AG04450 (cell line): ENCODE measurements at places on chromosomes 5 and 9.

DNA sequence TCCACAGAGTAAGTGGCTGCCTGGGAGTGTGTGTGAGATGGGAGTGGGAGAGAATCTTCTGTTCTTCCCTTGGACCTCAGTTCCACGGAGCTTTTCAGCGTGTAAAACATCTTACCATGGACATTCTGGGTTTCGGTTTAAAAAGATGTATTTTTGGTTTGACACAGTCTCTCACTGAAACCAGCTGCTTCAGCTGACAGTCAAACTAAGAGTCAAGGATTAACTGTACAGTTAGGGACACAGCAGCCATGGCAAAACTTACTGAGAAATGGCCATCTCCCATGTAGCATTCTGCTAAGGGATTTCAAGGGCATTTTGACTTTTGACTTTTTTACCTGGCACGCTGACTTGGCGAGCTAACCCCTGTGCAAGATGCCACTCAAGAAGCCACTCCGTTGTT lies 93.8 kb upstream of the IL12B start:
- no peak for DNase-seq

- no peak for DNase-seq
Observed at GRCh38 chr5:87185838-87186237, 81.8 kb upstream of the RASA1 start.

GRCh38 chr5:20348321-20348720 lies 360.3 kb upstream of the CDH18 start:
- no peak for DNase-seq

- peak; percentile 68 for DNase-seq
Observed at GRCh38 chr5:134874831-134875655, 872 bp downstream of the TXNDC15 start.

GRCh38 chr5:170628691-170629565 lies 125.1 kb downstream of the KCNIP1 start:
- DNase-seq = no peak

DNA sequence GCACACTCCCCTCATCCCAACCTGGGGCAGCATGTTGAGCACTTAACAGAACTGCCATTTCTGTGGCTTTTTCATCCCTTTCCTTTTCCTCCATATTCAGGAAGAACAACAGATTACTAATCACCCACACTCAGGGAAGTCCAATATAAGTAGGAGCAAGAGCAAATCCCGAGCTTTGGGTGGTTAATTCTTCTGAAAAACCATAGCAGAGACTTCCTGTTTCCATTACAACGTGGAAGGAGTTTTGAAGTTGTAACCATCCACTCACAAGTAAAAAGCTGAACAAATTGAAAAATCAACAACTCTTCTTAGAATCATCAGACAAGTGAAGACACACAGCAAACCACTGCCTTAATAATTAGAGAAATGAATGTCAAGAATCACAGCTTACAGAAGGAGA lies 8.2 kb downstream of the CTSL start:
- DNase-seq = no peak

- DNase-seq = no peak
Observed at GRCh38 chr5:175823731-175824525, 47.5 kb upstream of the CPLX2 start.

- no peak for DNase-seq
Observed at GRCh38 chr5:64947031-64947430, 178.3 kb downstream of the CWC27 start.

- DNase-seq = no peak
Observed at GRCh38 chr5:135394095-135394494, 4.9 kb downstream of the MACROH2A1 start.

- no peak for DNase-seq
Observed at GRCh38 chr5:83354958-83355357, 116.6 kb upstream of the VCAN start.

GRCh38 chr5:148760945-148761638 lies 65.3 kb upstream of the ADRB2 start:
- no peak for DNase-seq

GRCh38 chr9:109166171-109166770 lies 778 bp downstream of the FRRS1L start:
- no peak for DNase-seq

GRCh38 chr9:94159069-94159939 lies 75.0 kb downstream of the PTPDC1 start:
- DNase-seq = no peak

- no peak for DNase-seq
Observed at GRCh38 chr5:168651648-168652047, 72.5 kb upstream of the PANK3 start.

- no peak for DNase-seq
Observed at GRCh38 chr9:107174441-107174840, 108.6 kb upstream of the RAD23B start.

- no peak for DNase-seq
Observed at GRCh38 chr5:99694884-99695283, 766.1 kb upstream of the CHD1 start.

- peak; percentile 94 for DNase-seq
Observed at GRCh38 chr9:36029765-36030528, 6.8 kb upstream of the RECK start.

GRCh38 chr5:1294206-1294834 lies 548 bp downstream of the TERT start:
- no peak for DNase-seq

- DNase-seq = no peak
Observed at GRCh38 chr5:158530115-158530514, 569.6 kb downstream of the EBF1 start.

GRCh38 chr5:68276740-68277139 lies 61.2 kb downstream of the PIK3R1 start:
- no peak for DNase-seq

GRCh38 chr5:140038373-140038957 lies 4.6 kb downstream of the NRG2 start:
- DNase-seq = peak; percentile 7
